GM10248 (cell line): ENCODE measurements at places on chromosomes 6 and 20.

DNA sequence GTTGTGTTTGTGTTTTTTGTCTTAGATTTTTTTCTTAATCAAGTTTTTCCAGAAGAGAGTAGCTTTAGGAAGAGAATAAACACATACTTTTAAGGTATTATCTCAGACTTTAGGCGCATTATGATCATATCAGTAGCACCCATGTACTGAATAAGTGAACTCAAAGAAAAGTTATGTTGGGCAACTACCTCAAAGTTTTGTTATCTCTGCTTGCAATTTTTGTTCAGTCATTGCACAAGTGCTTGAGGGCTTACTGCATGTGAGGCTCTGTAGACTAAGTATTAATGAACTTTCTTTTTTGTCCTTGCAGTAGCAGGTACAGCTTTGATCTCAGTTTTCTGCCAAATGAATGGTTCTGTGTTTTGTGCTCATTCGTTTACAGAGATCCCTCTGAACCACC is 189.0 kb downstream of the SLC16A10 start:
- DNase-seq = no peak

DNA sequence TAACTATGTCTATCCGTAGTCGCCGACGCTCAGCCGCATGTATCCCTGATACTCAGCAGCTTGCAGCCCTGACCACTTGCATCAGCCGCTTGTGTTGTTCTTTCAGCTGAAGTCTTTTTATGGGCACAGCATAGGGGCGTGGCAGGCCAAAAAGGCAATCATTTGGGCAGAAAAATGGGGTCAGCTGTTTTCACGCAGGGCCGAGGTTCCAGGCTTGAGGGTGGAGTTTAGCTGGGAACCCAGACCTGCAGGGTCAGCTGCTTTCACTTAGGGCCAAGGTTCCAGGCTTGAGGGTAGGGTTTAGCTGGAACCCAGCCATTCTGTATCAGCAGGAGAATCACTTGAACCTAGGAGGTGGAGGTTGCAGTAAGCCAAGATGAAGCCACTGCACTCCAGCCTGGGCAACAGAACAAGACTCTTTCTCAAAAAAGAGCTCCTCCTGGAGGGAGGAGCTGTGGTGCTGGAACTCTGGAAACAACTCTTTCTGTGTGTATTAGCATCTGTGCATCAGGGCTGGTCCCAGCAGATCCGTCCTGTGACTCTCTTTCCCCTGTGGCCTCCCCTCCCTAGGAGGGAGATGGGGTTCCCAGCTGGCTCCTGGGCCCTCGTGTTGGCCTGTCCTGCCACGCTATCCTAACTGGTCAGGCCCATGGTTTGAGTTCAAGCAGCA is 56.9 kb upstream of the PRND start:
- DNase-seq = no peak

DNA sequence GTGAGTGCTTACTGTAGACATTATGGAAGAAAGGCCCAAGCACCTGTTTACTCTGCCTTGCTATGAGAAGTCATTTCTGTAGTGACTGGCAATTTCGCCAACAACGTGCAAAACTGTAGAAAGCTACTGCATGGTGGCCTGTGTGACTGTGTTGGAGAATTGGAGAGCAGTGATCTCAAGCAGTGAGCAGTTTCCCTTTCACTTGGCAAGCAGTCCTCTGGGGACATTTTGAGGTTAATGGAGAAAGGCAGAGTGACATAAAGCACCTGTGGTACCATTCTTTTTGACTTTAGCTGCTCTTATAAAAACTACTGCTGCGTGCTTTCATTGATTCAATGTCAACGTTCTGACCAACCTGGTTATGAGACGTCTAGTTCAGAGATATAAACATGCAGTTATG is 382.6 kb upstream of the JAG1 start:
- DNase-seq = no peak

DNA sequence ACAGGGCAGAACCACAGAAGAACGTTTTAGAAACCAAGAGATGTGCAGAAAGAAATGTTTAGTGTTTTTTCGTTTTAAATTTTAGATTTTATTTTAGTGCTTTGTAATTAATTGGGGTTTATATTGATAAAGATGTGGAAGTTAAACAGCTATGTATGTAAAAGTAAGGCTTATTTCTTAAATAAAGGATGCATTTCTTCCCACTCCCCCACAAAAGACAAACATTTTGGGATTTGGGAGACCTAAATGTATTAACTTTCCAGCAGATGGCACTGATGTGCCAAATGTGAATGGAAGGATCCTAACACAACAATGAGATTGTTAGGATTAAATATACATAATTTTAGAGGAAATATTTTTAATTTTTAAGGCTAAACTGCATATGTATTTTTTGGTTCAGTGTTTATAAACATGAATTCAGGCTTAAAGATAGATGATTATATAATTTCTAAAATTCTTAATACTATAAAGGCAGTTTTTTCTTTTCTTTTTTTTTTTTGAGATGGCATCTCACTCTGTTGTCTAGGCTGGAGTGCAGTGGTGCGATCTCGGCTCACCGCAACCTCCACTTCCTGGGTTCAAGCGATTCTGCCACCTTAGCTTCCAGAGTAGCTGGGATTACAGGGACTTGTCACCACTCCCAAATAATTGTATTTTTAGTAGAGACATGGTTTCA is 12.0 kb downstream of the PFDN4 start:
- DNase-seq = no peak

DNA sequence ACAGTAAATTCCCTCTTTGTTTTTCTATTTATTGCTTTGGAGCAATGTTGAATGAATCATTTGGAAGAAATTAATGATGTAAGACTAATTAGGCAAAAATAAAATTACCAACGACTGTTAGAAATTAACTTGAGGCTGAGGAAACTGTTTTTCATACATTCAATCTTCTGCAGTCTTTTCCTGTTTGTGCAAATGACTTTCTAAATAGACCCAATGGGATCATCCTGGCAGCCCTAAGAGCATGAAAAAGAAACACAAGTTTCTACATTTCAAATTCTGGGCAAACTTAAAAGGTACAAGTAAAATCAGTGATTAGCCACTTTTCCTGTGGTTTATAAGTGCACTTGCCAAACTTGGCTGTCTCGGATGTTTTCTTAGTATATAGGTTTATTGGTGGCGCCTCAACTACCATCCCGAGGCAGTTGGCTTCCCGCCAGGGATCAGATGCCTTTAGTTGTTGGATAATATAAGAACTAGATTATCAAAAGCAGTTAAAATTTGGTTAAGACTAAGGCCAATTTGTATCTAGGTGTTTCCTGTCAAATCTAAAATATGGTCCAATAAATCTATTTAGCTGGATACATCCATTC is 181.2 kb downstream of the ISM1 start:
- DNase-seq = no peak

GRCh38 chr20:41571006-41571405 is 47.2 kb downstream of the CHD6 start:
- DNase-seq = no peak

- DNase-seq = no peak
Measured at GRCh38 chr6:8558953-8559352, 123.6 kb upstream of the SLC35B3 start.

- DNase-seq = no peak
Measured at GRCh38 chr6:66851930-66852329, 1144.9 kb upstream of the EYS start.

GRCh38 chr6:26286168-26286877 is 78.7 kb upstream of the BTN3A2 start:
- no peak for DNase-seq

GRCh38 chr6:117276778-117277316 is 11.5 kb downstream of the VGLL2 start:
- DNase-seq = no peak

DNA sequence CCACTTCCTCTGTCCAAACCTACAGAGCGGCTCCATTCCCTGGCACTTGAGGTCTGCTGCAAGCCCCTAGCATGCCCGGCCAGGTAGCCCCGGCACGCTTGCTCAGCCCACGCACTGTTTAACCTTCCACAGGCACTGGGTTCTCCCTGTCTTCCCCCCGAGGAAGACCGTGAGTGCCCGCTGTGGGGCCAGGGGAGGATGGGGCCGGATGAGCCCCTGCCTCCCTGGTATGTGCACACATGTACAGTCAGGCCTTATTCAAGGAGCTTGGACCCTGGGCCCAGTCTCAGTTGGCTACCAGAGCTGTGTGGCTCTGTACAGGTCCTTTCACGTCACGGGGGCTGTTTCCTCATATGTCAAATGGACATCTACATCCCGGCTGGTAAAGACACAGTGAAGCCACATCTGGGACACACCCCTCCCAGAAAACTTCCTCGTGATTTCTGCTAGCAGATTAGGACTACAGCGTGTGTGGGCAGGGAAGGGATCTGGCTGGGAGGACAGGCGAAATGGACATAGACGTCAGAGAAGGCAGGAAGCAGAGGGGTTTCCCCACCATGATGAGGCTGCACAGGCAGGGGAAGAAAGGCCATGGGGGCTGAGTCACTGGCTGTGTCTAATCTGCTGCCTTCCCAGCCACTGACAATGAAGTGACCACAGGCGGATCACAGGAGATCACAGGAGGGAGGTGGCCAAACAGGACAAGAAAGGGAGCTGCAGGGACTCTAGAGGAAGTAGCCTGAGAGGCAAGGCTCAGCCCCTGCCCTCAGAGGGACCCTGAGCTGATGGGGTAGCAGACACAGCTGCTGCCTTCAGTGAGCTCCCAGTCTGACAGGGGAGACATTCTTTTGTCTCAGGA is 62.9 kb downstream of the MRPL14 start:
- peak; percentile 62 for DNase-seq

GRCh38 chr20:44415833-44416715 is 59.6 kb upstream of the TTPAL start:
- no peak for DNase-seq

- no peak for DNase-seq
Measured at GRCh38 chr6:159701413-159701999, 8.5 kb upstream of the SOD2 start.

- DNase-seq = no peak
Measured at GRCh38 chr20:43473381-43473704, 15.6 kb downstream of the SRSF6 start.

GRCh38 chr20:4635781-4636180 is 85.9 kb upstream of the PRND start:
- DNase-seq = no peak

- no peak for DNase-seq
Measured at GRCh38 chr6:47595785-47596184, 102.6 kb upstream of the ADGRF4 start.

GRCh38 chr6:160167604-160168399 is 46.2 kb downstream of the SLC22A1 start:
- DNase-seq = no peak

DNA sequence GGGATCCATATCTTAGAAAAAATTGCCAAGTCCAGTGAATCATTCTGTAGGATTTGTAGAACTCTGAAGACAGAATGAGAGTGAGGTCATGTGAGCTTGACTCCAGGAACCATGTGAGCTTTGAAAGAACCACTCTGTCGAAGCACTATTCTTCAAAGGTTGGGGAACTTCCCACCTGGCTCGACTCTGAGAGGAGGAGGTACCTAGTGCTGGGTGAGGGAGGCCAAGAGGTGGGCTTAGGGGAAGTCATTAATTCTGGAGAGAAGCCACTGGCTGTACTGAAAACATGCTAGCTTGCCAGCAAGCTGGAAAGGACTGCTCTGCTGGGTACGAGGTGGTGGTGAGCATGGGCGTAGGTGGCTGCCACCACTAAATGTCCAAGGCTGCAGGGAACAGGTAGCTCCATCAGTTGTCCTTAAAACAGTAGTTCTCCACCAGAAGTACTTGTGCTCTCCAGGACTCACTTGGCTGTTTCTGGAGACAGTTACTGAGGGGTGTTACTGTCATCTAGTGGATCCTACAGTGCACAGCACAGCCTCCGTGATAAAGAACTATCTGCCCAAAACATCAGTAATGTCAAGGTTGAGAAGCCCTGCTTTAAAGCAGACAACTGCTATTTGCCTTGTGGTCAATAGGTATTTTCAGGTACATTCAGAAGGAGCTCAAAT is 34.7 kb upstream of the SYNJ2 start:
- DNase-seq = peak; percentile 66

GRCh38 chr6:35228481-35228880 is 14.7 kb downstream of the SCUBE3 start:
- DNase-seq = no peak

- peak; percentile 76 for DNase-seq
Measured at GRCh38 chr6:33632558-33633039, 11.5 kb downstream of the ITPR3 start.

DNA sequence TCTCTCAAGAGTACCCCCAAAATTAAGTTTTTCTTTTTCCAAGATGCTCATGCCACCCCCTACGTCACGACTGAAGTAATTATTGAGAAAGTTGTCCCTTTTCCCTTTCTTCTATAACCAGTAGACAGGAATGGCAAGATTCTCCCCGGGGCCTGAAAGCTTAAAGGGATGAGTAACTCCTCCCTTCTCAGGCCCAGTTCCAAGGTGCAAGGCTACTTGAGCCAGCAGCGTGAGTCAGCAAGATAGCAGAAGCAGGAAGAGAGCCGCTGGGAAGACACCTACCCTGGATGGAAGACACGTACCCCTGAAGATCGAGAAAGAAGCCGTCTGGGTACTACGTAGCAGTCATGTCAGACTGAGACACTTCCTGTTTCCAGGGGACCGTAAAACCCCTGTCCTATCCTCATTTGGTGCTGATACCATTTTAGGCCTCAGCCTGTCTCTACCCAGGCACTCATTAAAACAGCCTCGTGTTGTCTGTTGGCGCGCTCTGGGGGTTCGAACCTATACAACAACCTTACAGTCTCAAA is 241.0 kb downstream of the ADGRG6 start:
- no peak for DNase-seq

DNA sequence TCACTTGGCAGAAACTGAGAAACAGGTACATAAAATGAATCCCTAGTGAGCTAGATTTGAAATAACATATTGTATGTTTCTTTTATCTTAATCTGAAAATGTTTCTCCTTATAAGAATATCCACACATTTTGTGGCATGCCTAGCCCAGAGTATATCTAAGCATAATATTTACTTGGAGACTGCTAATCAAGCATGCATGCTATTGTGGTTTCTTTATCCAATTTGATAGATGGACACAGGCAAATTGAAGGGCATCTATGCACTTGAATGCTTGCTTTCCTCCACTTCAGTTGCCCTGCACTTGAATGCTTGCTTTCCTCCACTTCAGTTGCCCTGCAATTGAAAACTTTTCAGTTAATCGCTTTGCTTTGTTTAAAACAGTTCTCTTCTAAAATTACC is 729.8 kb downstream of the TBC1D32 start:
- no peak for DNase-seq

- no peak for DNase-seq
Measured at GRCh38 chr6:36844232-36845170, 5.3 kb upstream of the CPNE5 start.

- DNase-seq = no peak
Measured at GRCh38 chr6:144036835-144037195, 28.8 kb upstream of the PLAGL1 start.

GRCh38 chr20:43863330-43863729 is 51.3 kb upstream of the TOX2 start:
- no peak for DNase-seq

GRCh38 chr20:62642666-62643520 is 590 bp downstream of the SLCO4A1 start:
- peak; percentile 59 for DNase-seq
